Psoas muscle (tissue), 8 donors: ENCODE measurements at places on chromosomes 11 and 22. TPM values are rescaled to one million over a fixed set of nuclear protein-coding genes. Genes with fewer than 3 reads are reported as not detected.

DNA sequence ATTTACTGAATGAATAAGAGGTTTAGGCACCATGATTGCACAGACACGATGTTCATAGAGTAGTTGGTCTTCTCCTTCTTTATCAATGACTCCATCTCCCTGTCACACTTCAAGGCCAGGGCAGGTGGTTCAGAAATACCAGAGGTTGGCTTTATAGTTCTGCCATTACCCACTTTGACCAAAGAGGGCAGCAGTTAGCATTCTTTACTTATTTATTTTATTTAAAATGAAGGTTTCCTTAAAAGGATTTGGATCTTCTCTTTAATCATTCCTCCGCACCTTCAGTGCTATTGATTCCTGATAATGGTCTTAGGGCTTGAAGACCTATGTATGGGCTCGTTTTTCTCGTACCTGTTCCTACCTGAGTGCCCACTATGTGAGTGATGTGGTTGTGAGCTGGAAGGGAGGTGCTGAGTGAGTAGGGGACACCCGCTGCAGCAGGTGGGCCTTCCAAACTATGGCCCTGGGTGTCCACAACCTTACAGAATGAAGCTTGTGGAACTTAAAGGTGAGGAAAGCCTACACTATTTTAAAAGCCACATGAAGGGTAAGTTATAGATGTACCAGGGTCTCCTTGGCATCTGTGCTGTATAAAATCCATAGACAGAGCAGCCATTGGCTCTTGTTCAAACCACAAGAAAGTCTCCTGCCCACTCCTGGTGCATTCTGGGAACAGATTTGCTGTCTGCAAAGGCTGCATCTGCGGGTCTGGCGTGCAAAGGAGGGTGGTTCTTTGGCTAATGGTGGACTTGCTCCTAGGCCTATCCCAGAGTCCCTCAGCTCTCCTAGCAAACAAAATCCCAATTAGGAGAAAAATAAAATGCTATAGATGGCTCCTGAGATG is 35.0 kb downstream of the TIMP3 start:
- H3K4me3 ChIP-seq = no peak overlapping the region
- no peaks in the 10 kb centered on the region for H3K36me3 ChIP-seq
- H3K27me3 ChIP-seq = no peaks in the 10 kb centered on the region

The RIMBP3C gene
- polyA plus RNA-seq = 0.01 TPM

DNA sequence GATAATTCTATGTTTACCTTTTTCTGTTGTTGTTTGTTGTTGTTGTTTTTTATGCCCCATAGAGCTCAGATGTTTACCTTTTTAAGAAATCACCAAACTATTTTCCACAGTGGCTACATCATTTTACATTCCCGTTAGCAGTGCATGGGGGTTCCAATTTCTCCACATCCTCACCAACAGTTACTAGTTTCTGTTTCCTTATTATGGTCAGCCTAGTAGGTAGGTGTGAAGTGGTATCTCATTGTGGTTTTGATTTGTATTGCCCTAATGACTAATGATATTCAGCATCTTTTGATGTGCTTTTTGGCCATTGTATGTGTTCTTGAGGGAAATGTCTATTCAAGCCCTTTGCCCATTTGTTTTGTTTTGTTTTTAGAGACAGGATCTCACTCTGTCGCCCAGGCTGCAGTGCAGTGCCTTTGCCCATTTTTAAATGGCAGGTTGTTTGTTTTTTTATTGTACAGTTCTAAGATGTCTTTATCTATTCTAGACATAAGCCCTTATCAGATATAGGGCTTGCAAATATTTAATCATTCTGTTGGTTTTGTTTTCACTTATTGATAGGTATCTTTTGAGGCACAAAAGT is 27.5 kb downstream of the CHEK2 start:
- no peak overlapping the region for H3K4me3 ChIP-seq
- peaks cover 36% of the 10 kb centered on the region for H3K4me1 ChIP-seq
- DNase-seq = no peak
- H3K27me3 ChIP-seq = no peaks in the 10 kb centered on the region
- H3K27ac ChIP-seq = no peak overlapping the region

DNA sequence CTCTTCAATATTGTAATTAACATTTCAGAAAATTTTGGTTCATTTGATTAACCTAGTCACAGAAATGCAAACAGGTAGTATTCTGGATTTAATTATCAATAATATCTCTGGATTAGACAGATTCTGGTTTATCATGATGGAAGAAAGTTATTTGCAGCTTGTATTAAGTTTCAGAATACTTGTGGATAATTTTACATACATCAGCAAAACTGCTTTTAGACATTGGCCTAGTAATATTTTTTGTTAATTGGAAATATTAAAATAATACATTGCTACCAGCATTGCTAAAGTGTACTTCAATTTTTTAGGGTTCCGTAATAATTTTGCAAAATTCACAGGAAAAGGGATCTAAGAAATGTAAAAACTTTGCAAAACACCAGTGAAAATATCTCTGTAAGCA is 3.8 kb upstream of the OR5D14 start:
- no peak overlapping the region for H3K27ac ChIP-seq
- no peak for DNase-seq
- no peaks in the 10 kb centered on the region for H3K36me3 ChIP-seq
- H3K27me3 ChIP-seq = no peaks in the 10 kb centered on the region
- H3K4me1 ChIP-seq = no peaks in the 10 kb centered on the region
- H3K4me3 ChIP-seq = no peak overlapping the region

DNA sequence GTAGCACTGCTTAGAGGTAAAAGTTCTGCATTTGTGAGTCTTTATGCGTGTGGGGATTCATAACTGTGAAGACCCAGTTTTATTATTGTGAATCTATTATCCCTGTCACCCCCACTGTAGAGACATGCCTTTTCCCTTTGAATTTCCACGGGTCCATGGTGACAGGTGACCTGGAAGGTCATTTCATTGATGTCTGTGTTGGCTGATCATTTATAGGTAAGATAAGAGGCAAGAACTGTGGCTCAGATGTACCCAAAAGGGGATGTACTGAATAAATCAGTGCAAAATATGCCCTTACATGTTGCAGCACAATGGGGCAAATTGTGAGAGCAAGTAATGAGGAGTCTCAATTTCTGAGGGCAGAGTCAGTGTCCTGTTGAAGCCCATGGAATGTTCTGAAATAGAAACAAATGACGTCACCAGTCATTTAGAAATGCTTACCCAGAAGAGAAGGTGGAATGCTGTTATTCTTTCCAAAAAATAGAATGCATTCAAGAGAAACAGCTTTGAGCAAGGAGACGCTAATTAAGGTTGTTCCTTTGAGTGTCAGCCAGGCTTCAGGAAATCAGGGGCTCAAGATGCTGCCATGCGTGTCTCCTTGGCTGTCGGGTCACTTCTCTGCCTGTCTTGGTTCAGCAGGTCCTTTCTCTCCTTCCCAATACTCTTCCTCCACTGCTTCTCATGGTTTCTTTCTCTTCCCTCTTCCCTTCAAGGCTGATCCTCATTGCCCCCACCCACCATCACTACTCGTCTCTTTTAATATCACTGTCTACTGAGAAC is 118.7 kb upstream of the E2F8 start:
- H3K36me3 ChIP-seq = no peaks in the 10 kb centered on the region
- no peak for DNase-seq
- H3K27me3 ChIP-seq = no peaks in the 10 kb centered on the region
- H3K27ac ChIP-seq = no peak overlapping the region
- H3K4me3 ChIP-seq = no peak overlapping the region
- no peaks in the 10 kb centered on the region for H3K4me1 ChIP-seq

GRCh38 chr11:41713030-41713429 is 253.6 kb upstream of the LRRC4C start:
- H3K27me3 ChIP-seq = no peaks in the 10 kb centered on the region
- DNase-seq = no peak
- H3K4me3 ChIP-seq = no peak overlapping the region
- no peak overlapping the region for H3K27ac ChIP-seq

The VPS26B gene
- 34.8 TPM for polyA plus RNA-seq
